ENCODE measurements at places on chromosomes 2 and 18.

DNA sequence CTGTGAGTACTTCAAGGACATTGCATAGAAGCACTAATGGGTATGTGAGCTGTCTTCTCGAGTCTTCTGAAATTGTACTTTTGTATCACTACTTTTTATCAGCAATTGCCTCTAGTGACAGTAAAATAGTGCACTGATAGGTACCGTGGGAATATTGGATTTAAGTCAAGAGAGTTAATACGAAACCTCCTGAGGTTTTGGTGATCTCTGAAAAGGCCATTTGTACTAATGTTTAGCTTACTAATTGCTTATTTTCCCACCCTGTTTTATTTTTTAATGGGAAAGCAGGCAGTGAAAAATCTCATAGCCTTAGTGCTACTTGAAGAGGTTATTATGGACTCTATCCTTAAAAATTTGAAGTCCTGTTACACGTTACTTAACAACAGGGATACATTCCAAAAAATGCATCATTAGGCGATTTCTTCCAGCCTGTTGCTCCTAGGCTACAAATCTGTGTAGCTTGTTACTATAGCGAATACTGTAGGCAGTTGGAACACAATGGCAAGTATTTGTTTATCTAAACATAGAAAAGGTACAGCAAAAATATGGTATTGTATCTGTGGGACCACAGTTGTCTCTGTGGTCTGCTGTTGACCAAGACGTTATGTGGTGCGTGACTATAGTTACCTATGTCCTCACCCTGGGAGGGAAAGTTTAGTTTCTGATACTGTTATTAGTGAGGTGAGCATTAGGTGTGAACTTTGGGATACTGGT, 65.9 kb downstream of the CAB39 start:
- no peak for DNase-seq

DNA sequence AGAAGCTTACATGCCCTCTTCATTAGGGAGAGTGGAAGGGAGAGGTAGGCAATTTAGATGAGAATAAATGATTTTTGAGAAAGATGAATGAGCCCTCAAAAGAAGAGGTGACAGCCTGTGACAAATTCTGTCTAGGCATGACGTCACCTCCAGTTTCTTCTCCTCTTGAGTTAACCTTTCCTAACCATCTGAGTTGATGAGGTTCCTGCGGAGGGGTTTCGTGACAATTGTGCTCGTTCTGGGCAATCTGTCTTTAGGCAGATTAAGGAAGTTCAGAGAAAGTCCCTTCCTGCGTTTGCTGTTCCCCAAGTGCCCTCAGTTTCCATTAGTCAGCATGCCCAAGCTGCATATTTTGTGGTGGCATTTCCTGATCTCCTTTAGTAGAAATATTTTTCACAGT, 640.2 kb upstream of the SYT4 start:
- DNase-seq, result no peak

DNA sequence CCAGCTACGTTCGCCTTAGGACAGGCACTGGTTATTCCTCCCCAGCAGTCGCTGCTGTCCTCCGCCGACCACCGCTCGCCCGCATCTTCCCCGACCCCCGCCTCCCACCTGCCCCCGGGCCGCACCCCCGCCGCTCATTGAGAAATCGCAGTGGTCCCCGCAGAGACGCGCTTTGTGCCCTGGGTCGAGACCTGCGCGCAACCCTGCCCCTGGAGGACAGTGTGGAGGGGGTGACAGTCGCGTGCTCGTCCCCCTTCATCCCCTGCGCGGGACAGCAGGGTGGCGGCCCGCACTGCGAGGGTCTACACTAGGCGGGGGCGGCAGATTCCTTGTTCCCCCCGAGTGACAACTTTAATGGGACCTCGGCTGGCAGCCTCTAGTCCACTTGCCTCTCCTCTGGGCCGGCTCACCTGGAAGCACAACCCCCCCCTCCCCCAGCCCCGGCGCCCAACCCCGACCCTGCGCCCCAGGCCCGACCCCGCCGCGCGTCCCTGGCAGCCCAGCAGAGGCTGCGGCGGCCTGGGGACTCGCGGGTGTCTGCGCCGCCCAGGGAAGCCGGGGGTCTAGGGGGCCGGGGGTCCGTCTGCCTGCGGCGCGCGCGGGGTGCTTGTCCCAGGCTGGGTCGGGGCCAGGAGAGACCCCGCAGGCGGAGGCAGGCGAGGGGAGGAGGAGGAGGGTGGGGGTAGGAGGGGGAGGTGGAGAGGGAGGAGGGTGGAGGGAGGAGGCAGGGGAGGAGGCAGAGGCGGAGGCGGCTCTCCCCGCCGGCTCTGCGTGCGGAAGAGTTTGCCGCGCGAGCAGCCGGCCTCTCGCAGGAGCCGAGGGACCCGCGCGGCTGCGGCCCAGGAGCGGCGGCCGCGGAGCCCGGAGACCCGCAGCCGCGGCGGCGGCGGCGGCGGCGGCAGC, at the start of gene NPAS2:
NPAS2 (plus strand) TSS at position 770 of the 903 bp plus-strand sequence. CDS start 84,616 bp downstream, outside the sequence.
- peak; percentile 9 for DNase-seq

DNA sequence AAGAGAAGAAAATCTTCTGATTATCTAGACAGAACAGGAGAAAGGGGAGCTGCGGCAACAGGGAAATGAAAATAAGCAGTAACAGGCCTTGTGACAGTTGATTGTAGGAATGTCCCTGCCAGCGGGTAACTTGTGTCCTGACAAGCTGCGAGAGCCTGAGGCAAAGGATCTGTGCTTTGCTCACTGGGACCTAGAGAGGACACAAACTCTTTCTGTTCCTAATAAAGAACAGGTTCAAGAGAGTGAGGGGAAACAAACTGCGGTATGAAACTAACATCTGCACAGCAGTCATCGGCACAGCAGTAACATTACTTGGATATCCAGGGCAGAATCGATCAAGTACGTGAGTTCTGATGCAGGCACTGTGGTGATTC, 103.7 kb upstream of the THOC1 start:
- no peak for DNase-seq

DNA sequence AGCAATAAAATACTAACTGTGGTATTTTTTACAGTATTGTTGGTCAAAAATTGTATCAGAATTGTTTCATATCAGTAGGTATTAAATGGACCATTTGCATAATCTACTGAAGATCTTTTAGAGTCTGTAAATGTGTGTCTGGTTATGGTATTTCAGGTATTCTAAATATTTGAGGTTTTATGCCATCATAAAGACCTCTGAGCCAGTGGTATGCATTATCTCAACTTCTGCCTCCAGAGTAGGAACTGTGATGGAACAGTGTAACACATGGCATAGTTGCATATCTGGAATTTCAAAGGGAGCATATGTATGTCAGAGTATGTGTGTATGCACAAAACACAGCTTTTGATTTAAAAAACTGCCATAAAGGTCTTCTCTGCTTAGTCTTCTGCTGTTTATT, 15.4 kb downstream of the GREB1L start:
- no peak for DNase-seq

- DNase-seq, result no peak
These were observed 75.4 kb downstream of the LCLAT1 start for GRCh38 chr2:30522421-30522820.

DNA sequence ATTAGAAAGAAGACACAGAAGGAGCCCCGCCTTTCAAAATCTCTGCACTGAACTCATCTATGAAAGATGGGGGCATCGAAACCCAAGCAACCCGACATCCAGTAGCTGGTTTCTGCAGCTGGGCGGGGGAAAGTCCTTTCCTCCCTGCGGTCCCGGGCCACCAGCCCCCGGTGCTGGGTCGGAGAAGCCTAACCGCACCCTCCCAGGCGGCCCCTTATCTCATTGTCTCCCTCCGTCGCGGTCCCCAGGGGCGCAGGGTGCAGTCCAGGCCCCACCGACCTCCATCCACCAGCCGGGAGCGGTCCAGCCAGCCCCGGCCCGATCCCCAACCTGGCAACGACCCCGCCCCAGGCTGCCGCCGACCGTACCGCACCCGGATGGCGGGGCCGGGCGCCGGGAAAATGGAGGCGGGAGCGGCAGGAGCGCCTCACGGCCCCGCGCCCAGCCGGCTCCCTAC, 452 bp downstream of the RAPH1 start:
- DNase-seq, result peak; percentile 4

GRCh38 chr18:48238636-48239035, 170.5 kb downstream of the ZBTB7C start:
- DNase-seq, result no peak

GRCh38 chr18:26621161-26622026, 73.0 kb upstream of the KCTD1 start:
- DNase-seq, result no peak

- no peak for DNase-seq
These were observed 17.8 kb upstream of the SLC25A52 start for GRCh38 chr18:31778391-31778950.

- no peak for DNase-seq
These were observed 256.3 kb upstream of the MYT1L start for GRCh38 chr2:2587354-2587753.

- DNase-seq, result no peak
These were observed 401.9 kb downstream of the LNPK start for GRCh38 chr2:175599966-175600831.

- no peak for DNase-seq
These were observed 126.0 kb upstream of the MSH6 start for GRCh38 chr2:47656715-47657600.

GRCh38 chr2:54422072-54422581, 34.0 kb upstream of the SPTBN1 start:
- peak; percentile 2 for DNase-seq

GRCh38 chr2:64376926-64377325, 77.0 kb upstream of the LGALSL start:
- no peak for DNase-seq

- no peak for DNase-seq
These were observed 72.6 kb upstream of the SMAD7 start for GRCh38 chr18:49023271-49023937.

DNA sequence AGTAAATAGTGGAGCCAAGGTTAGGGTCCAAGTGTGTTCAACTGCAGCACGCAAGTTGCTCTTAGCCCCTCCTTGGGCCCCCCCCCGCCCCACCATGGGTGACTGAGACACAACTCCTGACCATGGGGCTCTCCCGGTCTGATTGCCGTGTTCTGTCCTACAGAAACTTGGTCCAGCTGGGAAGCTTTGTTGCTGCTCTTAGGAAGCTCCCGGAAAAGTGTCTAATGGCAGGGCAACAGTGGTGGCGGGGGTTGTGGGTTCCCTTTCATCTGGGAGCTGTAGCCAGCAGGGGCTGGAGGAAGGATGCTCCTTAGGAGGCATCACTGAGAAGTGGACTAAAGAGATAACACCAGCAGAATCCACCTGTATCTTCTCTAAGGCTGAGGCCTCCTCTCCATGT, 111.1 kb downstream of the CYP26B1 start:
- DNase-seq, result no peak

DNA sequence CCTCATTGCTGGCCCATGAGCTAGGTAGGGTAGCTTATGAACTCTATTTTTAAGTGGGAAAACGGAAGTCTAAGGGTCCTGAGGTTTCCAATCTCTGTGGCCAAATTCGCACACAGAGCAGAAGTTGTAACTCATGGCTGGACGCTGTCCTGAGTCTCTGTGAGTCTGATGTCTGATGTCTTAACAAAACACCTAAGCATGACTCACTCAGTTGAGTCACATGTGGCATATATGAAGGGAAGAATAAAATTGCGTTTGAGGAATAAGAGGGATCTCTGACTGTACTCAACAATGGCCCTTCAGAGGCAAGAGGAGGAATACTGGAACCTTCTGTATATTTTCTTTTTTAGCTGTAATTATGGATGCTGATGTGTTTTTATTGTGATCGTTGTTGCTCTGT, 569.7 kb downstream of the RIT2 start:
- DNase-seq, result no peak

- no peak for DNase-seq
These were observed 34.8 kb upstream of the MGAT5 start for GRCh38 chr2:134218930-134219658.

DNA sequence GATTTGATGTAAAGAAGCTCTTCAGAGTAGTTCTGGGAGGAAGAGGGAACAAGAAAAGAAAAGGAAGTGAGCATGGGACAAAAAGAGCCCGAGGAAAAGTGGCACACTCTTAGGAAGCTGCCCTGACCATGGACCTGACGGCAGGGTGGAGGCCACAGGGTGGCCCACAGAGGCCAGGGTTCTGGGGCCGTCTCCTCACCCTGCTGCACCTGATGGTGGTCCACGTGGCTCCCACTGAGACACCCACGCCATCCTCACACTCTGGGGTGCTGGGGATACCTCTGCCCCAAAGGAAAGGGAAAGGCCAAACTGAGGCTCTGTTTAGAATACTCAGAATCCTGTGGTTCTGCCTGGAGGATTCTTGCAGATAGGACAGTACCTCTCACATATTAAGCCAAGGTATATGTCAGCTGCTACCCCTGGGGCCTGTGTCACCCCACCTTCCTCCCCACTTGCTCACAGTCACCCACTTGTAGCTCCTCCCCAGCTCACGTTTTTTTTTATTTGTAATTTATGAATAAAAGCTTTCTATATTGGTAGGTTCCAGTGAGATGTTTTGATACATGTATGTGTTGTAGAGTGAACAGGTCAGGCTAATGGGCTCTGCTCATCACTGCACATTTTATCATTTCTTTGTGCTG, 171.1 kb downstream of the LDLRAD4 start:
- no peak for DNase-seq

- no peak for DNase-seq
These were observed 7.9 kb upstream of the LBH start for GRCh38 chr2:30223413-30223874.

Measured in activated T-cell treated with anti-CD3 and anti-CD28 coated beads for 1 hour (primary cell).